ENCODE measurements at places on chromosomes 1 and 21. TPM values are rescaled to one million over a fixed set of nuclear protein-coding genes. Genes with fewer than 3 reads are reported as not detected.

OR6K3 gene
- not detected for total RNA-seq

CHI3L2 gene
- not detected for total RNA-seq

DNA sequence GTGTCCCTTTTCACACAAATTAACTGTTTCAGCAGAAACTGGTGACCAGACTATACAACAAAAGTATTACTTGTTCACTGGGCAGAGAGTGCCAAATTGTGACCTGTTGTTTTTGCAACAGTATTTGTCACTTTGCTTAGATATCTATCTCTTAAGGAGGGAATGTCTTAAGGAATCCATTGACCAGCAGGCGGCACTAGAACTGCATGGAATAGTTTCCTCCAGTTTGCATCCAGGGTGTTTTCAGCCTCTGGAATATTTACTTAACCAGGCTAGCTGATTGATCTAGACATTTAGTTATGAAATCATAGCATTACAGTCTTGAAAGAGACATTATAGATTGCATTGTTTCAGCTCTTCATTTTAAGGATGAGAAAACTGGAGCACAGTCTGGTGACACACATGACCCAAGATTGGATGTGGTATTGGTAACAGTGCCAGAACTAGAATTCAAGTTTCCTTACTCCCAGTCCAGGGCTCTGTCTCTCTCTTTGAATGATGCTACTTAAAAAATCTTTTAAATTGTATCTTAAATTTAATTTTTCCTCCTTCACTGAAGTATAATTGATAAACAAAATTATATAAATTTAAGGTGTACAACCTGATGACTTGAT is 16.9 kb downstream of the RPTN start:
- peaks cover 16% of the 10 kb centered on the region for H3K36me3 ChIP-seq
- DNase-seq = peak; percentile 36
- H3K27me3 ChIP-seq = no peaks in the 10 kb centered on the region
- H3K4me1 ChIP-seq = no peaks in the 10 kb centered on the region

DNA sequence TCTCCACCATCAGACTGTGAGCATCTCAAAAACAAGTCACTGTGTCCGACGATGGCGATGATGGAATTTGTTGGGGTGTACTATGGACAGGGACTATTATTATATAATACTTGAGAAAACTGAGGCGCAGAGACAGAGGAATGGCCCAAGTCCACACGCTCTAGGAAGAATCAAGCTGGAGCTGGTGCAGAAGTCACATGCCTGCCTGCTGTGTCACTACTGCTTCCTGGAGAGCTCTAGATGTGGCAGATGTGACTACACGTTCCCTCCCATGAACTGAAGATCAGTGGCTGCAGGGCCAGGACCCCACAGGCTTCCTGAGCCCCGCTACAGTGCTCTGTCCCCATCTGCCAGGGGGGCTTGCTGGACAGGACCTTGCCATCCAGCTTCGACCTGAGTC is 56.9 kb downstream of the TRABD2B start:
- no peaks in the 10 kb centered on the region for H3K27me3 ChIP-seq
- DNase-seq = no peak
- H3K27ac ChIP-seq = no peak overlapping the region
- no peaks in the 10 kb centered on the region for H3K36me3 ChIP-seq

LEPR gene
- 3.3 TPM for total RNA-seq

DNA sequence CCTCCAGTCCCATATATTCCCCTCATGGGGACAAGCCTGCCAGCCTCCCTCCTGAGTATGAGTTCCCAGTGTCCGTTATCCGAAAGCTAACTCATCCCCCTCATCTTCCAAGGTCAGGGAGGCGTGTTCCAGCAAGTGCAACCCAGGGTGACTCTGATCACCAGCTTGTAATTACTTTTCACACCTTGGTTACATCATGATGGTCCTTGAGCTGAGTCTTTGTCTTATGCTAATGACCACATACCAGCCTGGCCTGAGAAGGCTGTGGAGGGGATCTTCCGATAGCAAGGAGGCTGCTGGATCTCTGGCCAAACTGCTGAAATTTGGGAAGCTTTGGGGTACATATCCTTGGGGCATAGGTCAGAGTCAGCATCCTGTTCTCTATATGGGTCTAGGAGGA is 99.6 kb downstream of the DDX20 start:
- peaks cover 13% of the 10 kb centered on the region for H3K4me1 ChIP-seq
- H3K4me3 ChIP-seq = no peak overlapping the region
- no peak overlapping the region for H3K27ac ChIP-seq
- H3K36me3 ChIP-seq = no peaks in the 10 kb centered on the region
- no peaks in the 10 kb centered on the region for H3K27me3 ChIP-seq

Data from H9 (cell line).